ENCODE measurements at places on chromosomes 13 and 19. TPM values are rescaled to one million over a fixed set of nuclear protein-coding genes. Genes with fewer than 3 reads are reported as not detected.

- DNase-seq = no peak
Measured at GRCh38 chr13:49833402-49833801, 40.9 kb upstream of the KPNA3 start.

GRCh38 chr13:41370736-41371135 lies 59.7 kb downstream of the NAA16 start:
- DNase-seq = no peak

Gene HIPK4
- 0.24 TPM for polyA plus RNA-seq

Gene ZNF541
- polyA plus RNA-seq = not detected

Gene BRME1
- 1.2 TPM for polyA plus RNA-seq

Measured in A549 (cell line).